Hair follicular keratinocyte (primary cell): ENCODE measurements at places on chromosomes 5 and 9. TPM values are rescaled to one million over a fixed set of nuclear protein-coding genes. Genes with fewer than 3 reads are reported as not detected.

The NIPAL4 gene
- 25.3 and 30.4 TPM in 2 replicates for total RNA-seq

The FBP2 gene
- total RNA-seq, result not detected in 2 replicates

The C5orf47 gene
- total RNA-seq, result not detected in 2 replicates

The RGS7BP gene
- total RNA-seq, result not detected in 2 replicates

The IFNA13 gene
- not detected in 2 replicates for total RNA-seq

The MEGF10 gene
- 0.08 TPM in 1 of 2 replicates, not detected in the other for total RNA-seq

The CLINT1 gene
- total RNA-seq, result 53.7 and 56.9 TPM in 2 replicates

The FGF10 gene
- not detected in 2 replicates for total RNA-seq

The GNA14 gene
- not detected in 2 replicates for total RNA-seq

The N4BP3 gene
- 5.3 and 6.1 TPM in 2 replicates for total RNA-seq

The LCN9 gene
- not detected in 2 replicates for total RNA-seq

The DRD1 gene
- not detected in 2 replicates for total RNA-seq

The SLC36A3 gene
- not detected in 2 replicates for total RNA-seq

The GDNF gene
- total RNA-seq, result 0.04 TPM in 1 of 2 replicates, not detected in the other

The ADRB2 gene
- total RNA-seq, result 10.6 and 11.9 TPM in 2 replicates

The PAIP2 gene
- 43.7 and 62.6 TPM in 2 replicates for total RNA-seq

The TLX3 gene
- 0.23 TPM in 1 of 2 replicates, not detected in the other for total RNA-seq

The PCDHGA8 gene
- total RNA-seq, result 0.08 and 0.39 TPM in 2 replicates

The C9orf50 gene
- not detected in 2 replicates for total RNA-seq

The CDC20B gene
- total RNA-seq, result not detected in 2 replicates

The ADGRD2 gene
- total RNA-seq, result 0.11 TPM in 1 of 2 replicates, not detected in the other

The ZFYVE16 gene
- 11.7 and 13.1 TPM in 2 replicates for total RNA-seq

The ACTBL2 gene
- total RNA-seq, result 0.04 TPM in 1 of 2 replicates, not detected in the other

The EQTN gene
- total RNA-seq, result 0.23 TPM in 1 of 2 replicates, not detected in the other

The C1QTNF3 gene
- 0.16 TPM in 1 of 2 replicates, not detected in the other for total RNA-seq

The ARHGEF37 gene
- 3.3 and 4.7 TPM in 2 replicates for total RNA-seq

The ANKRD31 gene
- under 0.01 TPM in 1 of 2 replicates, not detected in the other for total RNA-seq

The IFNB1 gene
- total RNA-seq, result not detected in 2 replicates

The MROH2B gene
- total RNA-seq, result not detected in 2 replicates

The GFRA3 gene
- not detected in 2 replicates for total RNA-seq
